ENCODE measurements at places on chromosomes 12 and 14.

GRCh38 chr12:109820816-109821381 is 12.3 kb downstream of the TRPV4 start:
- H3K4me1 ChIP-seq = no peaks in the 10 kb centered on the region
- H3K36me3 ChIP-seq = no peaks in the 10 kb centered on the region
- no peak overlapping the region for H3K4me3 ChIP-seq
- no peaks in the 10 kb centered on the region for H3K27me3 ChIP-seq

- no peaks in the 10 kb centered on the region for H3K27me3 ChIP-seq
- H3K36me3 ChIP-seq = no peaks in the 10 kb centered on the region
- no peaks in the 10 kb centered on the region for H3K4me1 ChIP-seq
- no peak overlapping the region for H3K27ac ChIP-seq
- DNase-seq = no peak
- H3K4me3 ChIP-seq = no peak overlapping the region
Measured at GRCh38 chr12:96164951-96165811, 29.0 kb upstream of the ELK3 start.

DNA sequence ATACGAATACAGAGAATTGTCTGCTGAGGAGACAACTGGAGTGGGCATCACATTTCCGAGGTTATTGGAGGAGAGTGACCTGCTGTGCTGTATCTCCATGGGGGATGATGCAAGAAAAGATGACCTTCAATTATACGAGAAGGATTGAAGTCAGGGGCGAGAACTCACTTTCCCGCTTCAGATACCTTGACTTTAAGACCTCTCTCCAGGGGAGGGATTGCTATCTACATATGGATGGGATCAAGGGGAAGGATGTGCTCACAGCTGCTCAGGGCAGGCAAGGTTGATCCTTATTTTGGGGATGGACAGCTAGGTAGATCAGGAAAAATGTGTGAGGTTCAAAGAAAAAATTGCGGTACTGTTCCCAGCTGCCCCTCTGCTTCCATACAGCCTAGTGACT is 24.4 kb downstream of the NEUROD4 start:
- no peaks in the 10 kb centered on the region for H3K36me3 ChIP-seq
- H3K27me3 ChIP-seq = no peaks in the 10 kb centered on the region
- no peak overlapping the region for H3K27ac ChIP-seq
- no peaks in the 10 kb centered on the region for H3K4me1 ChIP-seq
- DNase-seq = no peak
- H3K4me3 ChIP-seq = no peak overlapping the region

DNA sequence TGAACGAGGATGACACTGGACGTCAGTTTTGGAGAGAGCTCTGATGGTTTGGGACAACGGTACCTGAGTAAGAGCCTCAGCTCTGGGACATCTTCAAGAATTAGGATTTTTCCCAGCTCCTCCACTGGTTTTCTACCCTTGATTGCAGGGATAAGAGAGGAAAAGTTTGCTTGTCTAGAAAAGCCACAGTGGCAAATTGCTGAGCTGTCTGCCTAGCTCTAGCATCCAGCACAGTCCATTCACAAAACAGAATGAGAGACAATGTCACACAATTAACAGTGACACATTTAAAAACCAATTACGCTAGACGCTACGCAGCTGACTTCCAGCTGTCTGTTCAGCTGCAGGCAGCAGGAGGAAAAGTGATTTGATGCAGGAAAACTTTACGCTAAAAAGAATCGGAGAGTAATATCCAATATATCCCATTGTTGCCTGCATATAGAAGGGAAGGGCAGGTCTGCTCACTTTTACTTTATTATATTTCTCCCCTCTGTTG is 168.1 kb upstream of the PRICKLE1 start:
- DNase-seq = no peak
- no peaks in the 10 kb centered on the region for H3K27me3 ChIP-seq
- no peak overlapping the region for H3K4me3 ChIP-seq

- no peak for DNase-seq
- H3K36me3 ChIP-seq = no peaks in the 10 kb centered on the region
- H3K27me3 ChIP-seq = no peaks in the 10 kb centered on the region
- peaks cover 7% of the 10 kb centered on the region for H3K4me1 ChIP-seq
- H3K4me3 ChIP-seq = no peak overlapping the region
Measured at GRCh38 chr12:53343969-53344368, 7.8 kb upstream of the SP7 start.

DNA sequence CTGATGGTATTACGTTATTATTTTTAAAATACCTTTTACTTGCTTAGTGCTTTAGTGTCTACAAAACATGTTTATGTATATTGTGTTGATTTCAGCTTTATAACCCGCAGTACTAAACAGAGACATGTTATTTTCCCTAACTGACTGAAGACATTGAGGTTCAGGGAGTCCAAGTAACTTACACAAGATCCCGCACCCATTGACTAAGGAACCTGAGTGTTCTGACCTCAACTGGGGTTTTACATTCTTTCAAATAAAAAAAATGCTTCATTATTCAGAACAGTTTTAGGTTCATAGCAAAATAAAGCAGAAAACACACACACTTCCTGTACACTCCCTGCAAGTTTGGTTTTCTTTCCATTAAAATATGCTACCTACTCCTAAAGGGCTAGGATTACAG is 60.4 kb upstream of the METAP2 start:
- H3K27me3 ChIP-seq = no peaks in the 10 kb centered on the region
- no peaks in the 10 kb centered on the region for H3K36me3 ChIP-seq
- H3K4me1 ChIP-seq = no peaks in the 10 kb centered on the region

GRCh38 chr12:5921966-5922899 is 22.8 kb downstream of the ANO2 start:
- no peaks in the 10 kb centered on the region for H3K4me1 ChIP-seq
- H3K27me3 ChIP-seq = no peaks in the 10 kb centered on the region
- no peaks in the 10 kb centered on the region for H3K36me3 ChIP-seq
- H3K4me3 ChIP-seq = no peak overlapping the region

GRCh38 chr12:110560048-110560447 is 23.1 kb downstream of the PPTC7 start:
- H3K36me3 ChIP-seq = no peaks in the 10 kb centered on the region
- peaks cover 68% of the 10 kb centered on the region for H3K4me1 ChIP-seq
- DNase-seq = no peak

GRCh38 chr14:72887514-72887913 is 6.4 kb downstream of the DPF3 start:
- H3K4me1 ChIP-seq = peaks cover 11% of the 10 kb centered on the region
- no peak overlapping the region for H3K27ac ChIP-seq
- no peaks in the 10 kb centered on the region for H3K36me3 ChIP-seq

- peaks cover 32% of the 10 kb centered on the region for H3K36me3 ChIP-seq
- no peaks in the 10 kb centered on the region for H3K27me3 ChIP-seq
- no peak overlapping the region for H3K4me3 ChIP-seq
- no peak overlapping the region for H3K27ac ChIP-seq
Measured at GRCh38 chr14:105050551-105050897, 14.7 kb downstream of the GPR132 start.

DNA sequence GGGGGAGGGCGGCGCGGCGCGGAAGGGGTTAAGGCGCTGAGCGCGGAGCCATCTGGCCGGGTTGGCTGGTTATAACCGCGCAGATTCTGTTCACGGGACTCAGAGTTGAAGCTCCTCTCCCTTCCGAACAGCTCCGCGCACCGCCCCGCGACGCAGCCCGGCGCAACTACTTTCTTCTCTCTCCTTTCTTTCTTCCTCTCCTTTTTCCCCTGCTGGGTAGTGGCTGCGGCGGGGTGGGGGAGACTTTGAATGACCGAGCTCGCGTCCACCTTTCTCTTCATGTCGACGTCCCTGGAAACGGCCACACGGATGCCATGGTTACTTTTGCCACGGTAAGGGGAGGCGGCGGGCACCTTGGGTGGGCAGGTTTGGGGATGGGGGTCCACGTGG is at the start of gene NTF3:
Gene NTF3 (plus strand): TSS at position 98 of the 390 bp plus-strand sequence. CDS start 217 bp downstream, at position 315.
- H3K27me3 ChIP-seq = peaks cover 14% of the 10 kb centered on the region
- DNase-seq = no peak
- no peaks in the 10 kb centered on the region for H3K36me3 ChIP-seq
- H3K4me3 ChIP-seq = no peak within 1 kb of the TSS
- H3K4me1 ChIP-seq = no peaks in the 10 kb centered on the region
- no peak within 1 kb of the TSS for H3K27ac ChIP-seq

- H3K4me1 ChIP-seq = no peaks in the 10 kb centered on the region
- DNase-seq = no peak
- no peaks in the 10 kb centered on the region for H3K36me3 ChIP-seq
- H3K4me3 ChIP-seq = no peak overlapping the region
- H3K27me3 ChIP-seq = no peaks in the 10 kb centered on the region
Measured at GRCh38 chr12:68870443-68870842, 62.5 kb downstream of the MDM2 start.

GRCh38 chr14:69320581-69321365 is 60.8 kb downstream of the GALNT16 start:
- no peak for DNase-seq
- no peaks in the 10 kb centered on the region for H3K27me3 ChIP-seq
- no peak overlapping the region for H3K27ac ChIP-seq
- H3K4me1 ChIP-seq = no peaks in the 10 kb centered on the region
- no peak overlapping the region for H3K4me3 ChIP-seq

GRCh38 chr12:48331399-48331798 is 19.3 kb downstream of the ZNF641 start:
- H3K4me1 ChIP-seq = peaks cover 9% of the 10 kb centered on the region
- H3K36me3 ChIP-seq = no peaks in the 10 kb centered on the region
- no peak overlapping the region for H3K4me3 ChIP-seq
- no peak overlapping the region for H3K27ac ChIP-seq
- no peak for DNase-seq

DNA sequence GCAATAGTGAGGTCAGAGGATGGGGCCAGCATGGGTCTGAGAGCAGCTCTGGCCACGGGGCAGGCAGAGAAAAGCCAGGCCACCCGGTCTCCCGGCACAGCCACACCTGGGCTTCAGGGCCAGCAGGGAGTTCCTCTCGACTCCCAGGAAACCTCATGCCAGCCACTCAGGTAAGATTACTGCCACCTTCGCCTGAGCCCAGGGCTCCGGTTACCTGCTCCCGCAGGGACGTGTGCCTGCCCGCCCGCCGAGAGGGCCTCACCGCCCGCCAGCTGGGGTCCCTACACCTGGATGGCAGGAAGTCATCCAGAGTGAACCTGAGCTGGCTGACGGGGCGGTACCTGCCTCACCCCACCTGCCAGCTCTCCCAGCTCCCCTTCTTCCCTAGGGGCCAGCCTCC is 7.3 kb downstream of the JAG2 start:
- H3K27me3 ChIP-seq = no peaks in the 10 kb centered on the region
- no peak for DNase-seq
- H3K36me3 ChIP-seq = no peaks in the 10 kb centered on the region
- H3K4me1 ChIP-seq = no peaks in the 10 kb centered on the region
- H3K27ac ChIP-seq = no peak overlapping the region
- H3K4me3 ChIP-seq = no peak overlapping the region

GRCh38 chr12:32679920-32680237 is 778 bp downstream of the DNM1L start:
- H3K27me3 ChIP-seq = no peaks in the 10 kb centered on the region
- H3K4me1 ChIP-seq = peaks cover 18% of the 10 kb centered on the region
- DNase-seq = no peak
- H3K36me3 ChIP-seq = no peaks in the 10 kb centered on the region
- peak overlapping the region; percentile 87 for H3K27ac ChIP-seq

- H3K36me3 ChIP-seq = no peaks in the 10 kb centered on the region
- H3K27me3 ChIP-seq = no peaks in the 10 kb centered on the region
- no peak overlapping the region for H3K27ac ChIP-seq
- peaks cover 22% of the 10 kb centered on the region for H3K4me1 ChIP-seq
- DNase-seq = no peak
Measured at GRCh38 chr12:127162307-127162706, 1104.7 kb upstream of the TMEM132C start.

DNA sequence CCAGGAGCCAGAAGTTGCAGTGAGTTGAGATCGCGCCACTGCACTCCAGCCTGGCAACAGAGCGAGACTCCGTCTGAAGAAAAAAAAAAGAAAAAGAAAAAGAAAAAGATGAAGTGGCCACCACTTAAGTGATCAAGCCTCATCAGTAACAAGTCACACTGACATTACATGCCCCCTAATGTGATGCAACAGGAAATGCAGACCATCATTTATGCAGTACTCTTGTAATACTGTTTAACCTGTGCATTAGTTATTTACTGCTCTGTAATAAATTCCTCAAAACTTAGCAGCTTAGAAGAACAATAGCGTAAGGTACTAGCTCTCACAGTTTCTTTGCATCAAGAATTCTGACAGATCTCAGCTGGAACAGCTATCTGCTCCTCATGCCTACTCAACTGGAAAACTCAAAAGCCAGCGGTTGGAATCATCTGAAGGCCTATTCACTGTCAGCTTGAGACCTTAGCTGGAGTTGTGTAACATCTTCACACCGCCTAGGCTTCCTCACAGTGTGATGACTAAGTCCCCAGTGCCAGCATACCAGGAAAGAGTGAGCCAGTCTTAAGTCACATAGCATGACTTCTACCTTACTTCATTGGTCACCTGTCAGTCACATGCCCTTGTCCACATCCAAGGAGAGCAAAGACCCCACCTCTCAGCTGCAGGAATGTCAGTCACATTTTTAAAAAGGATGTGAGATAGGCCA is 31.5 kb downstream of the EPS8 start:
- H3K27ac ChIP-seq = no peak overlapping the region
- no peak overlapping the region for H3K4me3 ChIP-seq
- no peak for DNase-seq
- no peaks in the 10 kb centered on the region for H3K27me3 ChIP-seq
- no peaks in the 10 kb centered on the region for H3K4me1 ChIP-seq

DNA sequence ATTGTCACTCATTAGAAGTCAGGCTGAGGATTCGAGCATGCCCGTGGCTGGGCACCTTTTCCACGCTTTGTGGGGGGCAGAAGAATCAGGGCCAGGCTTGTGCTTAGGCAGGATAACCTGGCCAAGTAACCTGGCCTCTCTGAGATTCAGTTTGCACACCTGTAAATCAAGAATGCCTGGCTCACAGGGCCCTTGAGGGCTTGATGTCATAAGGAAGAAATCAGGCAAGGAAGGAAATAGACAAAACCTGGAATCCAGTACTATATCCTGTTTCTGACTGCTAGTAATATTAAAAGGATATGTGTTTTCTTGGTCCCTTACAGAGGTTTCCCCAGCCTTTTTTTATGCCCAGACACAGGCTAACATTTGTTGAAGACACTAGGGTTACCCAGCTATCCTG is 91.9 kb downstream of the SAMD4A start:
- no peak overlapping the region for H3K27ac ChIP-seq
- no peak overlapping the region for H3K4me3 ChIP-seq
- no peaks in the 10 kb centered on the region for H3K4me1 ChIP-seq
- DNase-seq = no peak
- no peaks in the 10 kb centered on the region for H3K36me3 ChIP-seq
- H3K27me3 ChIP-seq = no peaks in the 10 kb centered on the region

Data from CD4-positive, alpha-beta memory T cell (primary cell).